ENCODE measurements at places on chromosomes 16 and 17.

DNA sequence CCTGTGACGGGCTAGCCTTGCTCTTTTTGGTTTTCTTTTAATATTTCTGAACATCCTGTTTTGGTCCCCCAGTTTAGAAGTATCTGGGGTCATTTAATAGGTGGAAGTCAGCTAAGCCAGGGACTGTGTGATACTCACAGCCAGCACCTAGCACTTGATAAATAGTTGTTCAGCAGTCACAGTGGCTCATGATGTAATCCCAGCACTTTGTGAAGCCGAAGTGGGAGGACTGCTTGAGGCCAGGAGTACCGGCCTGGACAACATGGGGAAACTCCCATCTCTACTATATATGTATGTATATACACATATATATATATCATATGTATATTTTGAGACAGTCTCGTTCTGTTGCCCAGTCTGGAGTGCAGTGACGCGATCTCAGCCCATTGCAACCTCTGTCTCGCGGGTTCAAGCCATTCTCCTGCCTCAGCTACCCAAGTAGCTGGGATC lies 1.8 kb upstream of the ZNRF1 start:
- no peak for DNase-seq

GRCh38 chr17:49978501-49978900 lies 9.5 kb downstream of the DLX4 start:
- no peak for DNase-seq

DNA sequence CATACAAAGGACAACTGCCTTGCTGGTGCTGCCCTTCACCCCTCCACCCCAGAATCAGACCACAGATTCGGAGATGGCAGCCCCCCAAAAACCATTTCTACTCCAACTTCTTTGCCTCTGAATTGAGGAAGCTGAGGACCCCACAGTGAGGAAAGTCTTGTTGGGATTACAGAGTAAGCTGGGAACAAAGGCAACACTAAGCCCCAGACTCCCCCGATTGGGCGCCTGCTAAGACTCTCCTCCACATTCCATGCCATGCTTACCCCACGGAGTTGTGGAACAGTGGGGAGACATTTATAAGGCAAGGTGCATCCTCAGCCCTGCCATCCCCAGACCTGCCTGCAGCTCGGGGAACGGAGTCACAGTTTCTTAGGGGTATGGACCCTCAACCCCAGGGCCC lies 1.9 kb downstream of the GIT1 start:
- DNase-seq: no peak

DNA sequence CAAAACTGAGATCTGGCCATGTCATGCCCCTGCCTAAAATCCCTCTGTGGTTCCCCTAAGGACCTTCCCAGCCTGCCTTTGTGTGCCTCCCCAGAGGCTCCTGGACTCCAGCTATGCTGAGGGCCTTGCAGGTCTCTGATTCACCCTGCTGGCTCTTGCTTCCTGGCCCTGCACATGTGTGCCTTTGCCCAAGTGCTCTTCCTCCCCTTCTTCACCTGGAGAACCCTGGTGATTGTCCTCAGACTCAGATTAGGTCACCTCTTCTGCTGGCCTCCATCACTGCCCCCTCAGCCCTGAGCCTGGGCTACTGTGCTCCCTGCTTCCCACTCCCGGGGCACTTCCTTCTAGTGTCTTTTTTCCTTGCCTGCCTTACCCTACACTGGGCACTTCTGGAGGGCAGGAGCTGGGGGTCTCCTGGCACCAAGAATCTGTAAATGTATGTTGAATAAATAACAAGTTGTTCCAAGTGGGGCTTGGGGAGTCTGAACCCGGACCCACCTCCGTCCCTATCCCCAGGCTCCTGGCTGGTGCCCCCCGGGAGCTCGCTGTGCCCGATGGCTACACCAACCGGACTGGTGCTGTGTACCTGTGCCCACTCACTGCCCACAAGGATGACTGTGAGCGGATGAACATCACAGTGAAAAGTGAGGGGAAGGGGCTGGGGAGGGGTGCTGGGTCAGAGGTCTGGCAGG lies 7.8 kb downstream of the ITGA3 start:
- no peak for DNase-seq

- DNase-seq: no peak
Observed at GRCh38 chr16:53213542-53213941, 158.8 kb downstream of the CHD9 start.

GRCh38 chr17:41013606-41014005 lies 4.7 kb upstream of the KRTAP3-1 start:
- no peak for DNase-seq

DNA sequence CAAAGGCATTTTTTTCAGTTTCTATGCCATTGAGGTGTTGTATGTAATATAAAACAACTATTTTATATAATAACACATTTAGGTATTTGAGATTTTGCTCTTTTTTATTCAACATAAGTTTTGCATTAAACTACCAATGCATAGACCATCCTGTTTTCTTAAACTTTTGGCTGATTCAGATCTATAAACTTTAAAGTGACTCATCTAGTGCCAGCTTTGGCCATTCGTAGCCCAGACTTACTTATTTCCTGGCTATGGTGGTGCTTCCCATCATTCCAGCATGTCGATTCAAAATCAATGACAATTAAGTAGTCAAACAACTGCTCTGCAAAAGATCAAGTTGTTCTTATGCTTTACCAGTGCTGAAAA lies 3.1 kb downstream of the ERI2 start:
- no peak for DNase-seq

DNA sequence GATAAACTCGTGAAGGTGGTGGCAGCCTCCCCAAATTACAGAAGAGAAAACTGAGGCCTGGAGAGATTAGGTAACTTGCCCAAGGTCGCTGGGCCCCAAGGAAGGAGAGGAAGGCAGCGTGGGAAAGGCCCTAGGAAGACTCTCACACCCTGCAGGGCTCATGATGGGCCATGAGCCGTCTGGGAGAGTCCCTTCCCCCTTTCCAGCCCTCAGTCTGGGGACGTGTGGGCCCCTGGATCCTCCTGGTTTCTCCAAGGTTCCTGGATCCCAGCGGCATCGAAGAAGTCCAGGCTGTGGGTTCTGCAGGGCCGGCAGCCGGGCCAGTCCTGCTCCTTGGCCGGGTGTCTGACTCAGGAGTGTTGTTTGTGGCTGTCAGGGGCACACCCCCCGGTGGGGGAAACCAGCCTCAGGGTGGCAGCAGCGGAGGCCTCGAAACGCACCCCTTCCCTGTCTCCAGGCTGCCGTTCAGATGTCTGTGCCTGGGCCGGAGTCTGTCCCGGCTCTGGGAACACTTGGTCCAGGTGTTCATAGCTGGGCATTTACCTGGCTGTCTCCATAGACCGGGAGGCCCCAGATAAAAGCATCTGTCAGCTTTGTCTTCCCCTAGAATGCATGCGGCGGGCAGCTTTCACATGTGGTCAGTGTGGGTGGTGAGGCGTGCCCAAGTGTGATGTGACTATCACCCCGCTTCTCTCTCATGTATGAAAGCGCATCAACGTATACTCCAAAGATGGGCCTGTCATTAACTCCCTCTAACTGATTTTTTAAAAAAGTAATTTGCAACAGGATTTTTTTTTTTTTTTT lies 3.7 kb upstream of the RAP1GAP2 start:
- DNase-seq: no peak

GRCh38 chr17:79836510-79836971 lies 2.7 kb downstream of the CBX4 start:
- no peak for DNase-seq

GRCh38 chr16:57807252-57807967 lies 5.1 kb upstream of the KIFC3 start:
- no peak for DNase-seq

DNA sequence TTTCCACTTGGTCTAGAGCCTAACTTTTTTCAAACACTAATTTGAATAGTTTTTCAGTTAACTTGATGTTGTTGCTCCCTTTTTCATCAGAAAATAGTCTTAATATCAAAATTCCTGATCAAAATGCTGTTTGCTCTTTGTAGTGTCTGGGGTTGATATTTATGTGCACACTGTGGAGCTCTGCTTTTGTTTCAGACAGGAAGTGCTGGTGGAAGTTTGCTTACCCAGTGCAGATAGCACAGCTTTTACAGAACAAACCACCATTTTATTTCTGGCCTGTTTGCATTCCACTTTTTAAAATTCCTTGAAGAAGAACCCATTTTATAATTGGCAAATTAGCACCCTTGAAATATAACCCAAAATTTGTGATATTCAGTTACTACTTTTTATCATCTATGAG lies 125.4 kb downstream of the MRTFB start:
- DNase-seq: peak; percentile 12

GRCh38 chr17:53017227-53017626 lies 805.5 kb upstream of the KIF2B start:
- no peak for DNase-seq

DNA sequence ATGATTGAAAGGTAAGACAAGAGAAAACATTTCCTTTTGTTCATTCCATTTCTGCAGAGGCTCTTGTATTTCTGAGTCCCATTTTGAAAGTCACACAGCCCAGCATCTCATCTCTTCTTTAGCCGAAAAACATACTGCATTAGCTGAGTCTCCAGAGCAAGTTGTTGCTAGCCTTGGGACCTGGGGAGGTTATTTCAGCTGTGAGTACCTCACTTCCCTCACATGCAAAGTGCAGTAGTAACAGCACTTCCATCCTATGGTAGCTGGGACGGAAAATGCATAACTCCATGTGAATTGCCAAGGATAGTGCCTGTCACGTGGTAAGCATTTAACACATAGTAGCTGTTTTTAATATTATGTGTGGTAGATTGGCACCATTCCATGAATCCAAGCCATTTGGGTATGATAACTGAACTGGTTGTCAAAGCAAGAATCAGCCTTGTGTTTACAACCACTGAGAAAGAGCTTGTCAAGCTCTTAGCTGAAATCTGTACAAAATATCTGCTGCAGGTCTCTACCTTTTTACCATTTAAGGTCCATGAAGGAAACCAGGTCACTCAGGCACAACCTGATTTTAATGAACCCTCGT lies 345.7 kb downstream of the CDH13 start:
- DNase-seq: no peak

DNA sequence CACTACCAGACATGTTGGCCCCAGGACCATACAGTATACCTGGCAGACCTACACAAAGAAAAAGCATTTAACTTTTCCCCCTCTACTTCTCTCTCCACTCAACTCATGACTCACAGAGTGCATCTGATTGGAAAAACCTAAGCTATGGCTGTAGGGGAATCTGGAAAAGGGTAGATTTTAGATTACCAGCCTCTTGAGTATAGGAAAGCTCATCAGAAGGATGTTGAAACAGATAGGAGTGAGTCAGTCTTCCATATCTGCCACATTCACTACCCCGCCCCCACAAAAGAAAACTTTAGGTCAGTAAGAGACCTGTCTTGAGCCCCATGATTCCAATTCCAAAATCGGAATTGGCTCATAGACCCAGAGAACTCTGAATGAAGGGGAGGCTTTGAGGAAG lies 12.3 kb downstream of the KRT9 start:
- no peak for DNase-seq

DNA sequence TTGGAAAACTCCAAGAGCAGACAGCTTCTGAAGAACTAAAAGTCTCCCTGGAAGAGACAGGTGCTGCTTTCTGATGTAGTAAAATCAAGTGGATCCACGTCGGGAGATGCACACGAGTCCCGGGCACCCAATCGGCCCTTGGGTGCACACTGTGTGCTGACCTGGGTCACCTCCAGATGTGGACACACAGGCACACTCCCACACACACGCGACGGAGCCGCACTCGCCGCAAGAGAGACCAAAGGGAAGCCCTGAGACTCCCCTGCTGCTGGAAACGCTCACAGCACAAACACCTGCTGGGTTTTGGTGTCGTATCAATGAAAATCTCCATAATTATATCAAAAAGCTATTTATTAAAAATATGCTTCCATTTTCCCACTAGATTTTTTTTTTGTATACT lies 94.2 kb downstream of the ANKRD11 start:
- DNase-seq: no peak

DNA sequence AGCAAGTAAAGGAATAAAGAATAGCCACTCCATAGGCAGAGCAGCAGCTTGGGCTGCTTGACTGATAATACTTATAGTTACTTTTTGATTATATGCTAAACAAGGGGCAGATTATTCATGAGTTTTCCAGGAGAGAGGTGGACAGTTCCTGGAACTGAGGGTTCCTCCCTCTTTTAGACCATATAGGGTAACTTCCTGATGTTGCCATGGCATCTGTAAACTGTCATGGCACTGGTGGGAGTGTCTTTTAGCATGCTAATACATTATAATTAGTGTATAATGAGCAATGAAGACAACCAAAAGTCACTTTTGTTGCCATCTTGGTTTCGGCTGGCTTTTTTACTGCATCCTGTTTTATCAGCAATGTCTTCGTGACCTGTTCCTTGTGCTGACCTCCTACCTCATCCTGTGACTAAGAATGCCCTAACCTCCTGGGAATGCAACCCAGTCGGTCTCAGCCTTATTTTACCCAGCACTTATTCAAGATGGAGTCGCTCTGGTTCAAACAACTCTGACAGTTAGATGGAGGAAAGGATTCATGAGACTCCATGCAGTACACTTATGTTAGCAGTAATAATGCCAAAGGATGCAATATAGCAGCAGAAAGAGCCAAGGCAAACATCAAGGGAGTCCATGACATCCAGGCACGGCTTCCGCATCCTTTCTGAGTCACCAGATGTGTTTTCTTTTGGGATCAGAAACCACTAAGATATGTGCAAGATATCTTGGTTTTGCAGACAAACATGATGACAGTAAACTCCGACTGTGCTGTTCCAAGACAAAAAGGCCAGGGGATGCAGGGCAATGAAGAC lies 55.8 kb upstream of the B4GALNT2 start:
- no peak for DNase-seq

GRCh38 chr17:40561871-40562611 lies 3.2 kb downstream of the CCR7 start:
- DNase-seq: no peak

GRCh38 chr17:40350689-40351358 lies 13.7 kb downstream of the GJD3 start:
- DNase-seq: peak; percentile 87

DNA sequence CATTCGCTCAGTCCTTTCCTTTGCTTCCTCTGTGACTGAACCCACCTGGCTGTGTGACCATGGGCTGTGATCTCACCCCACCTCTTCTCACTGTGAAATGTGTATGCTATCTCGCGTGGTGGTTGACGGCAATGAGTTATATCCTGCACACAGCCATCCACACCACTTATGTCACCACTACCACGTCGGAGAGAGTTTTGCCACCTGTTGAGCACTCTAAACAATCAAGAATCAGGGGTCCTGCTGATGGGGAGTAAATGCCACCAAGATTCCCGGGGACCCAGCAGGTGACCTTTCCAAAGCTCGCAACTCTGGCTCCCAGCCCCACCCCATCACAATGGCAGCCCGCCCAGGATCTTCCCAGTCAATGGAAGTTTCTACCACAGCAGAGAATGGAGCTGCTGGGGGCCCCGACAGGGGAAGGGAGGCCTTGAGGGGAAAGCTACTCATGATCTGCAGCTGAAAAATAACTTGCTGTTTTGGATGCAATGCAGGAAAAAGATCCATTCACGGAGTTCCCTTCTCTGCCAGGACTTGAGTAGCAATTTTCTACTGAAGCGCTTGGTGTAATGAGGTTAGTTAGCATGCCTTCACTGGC lies 26.2 kb upstream of the RCVRN start:
- no peak for DNase-seq

GRCh38 chr17:996554-997344 lies at the start of gene TIMM22:
TSS of gene TIMM22 (plus strand) at chr17:997129. CDS start at chr17:997143, 14 bp downstream.
- peak; percentile 96 for DNase-seq

Measured in SK-N-SH (cell line).